ENCODE measurements at places on chromosomes 7 and 10.
A peak's percentile ranks its signal among the peaks of the same experiment; 100 is the strongest.

DNA sequence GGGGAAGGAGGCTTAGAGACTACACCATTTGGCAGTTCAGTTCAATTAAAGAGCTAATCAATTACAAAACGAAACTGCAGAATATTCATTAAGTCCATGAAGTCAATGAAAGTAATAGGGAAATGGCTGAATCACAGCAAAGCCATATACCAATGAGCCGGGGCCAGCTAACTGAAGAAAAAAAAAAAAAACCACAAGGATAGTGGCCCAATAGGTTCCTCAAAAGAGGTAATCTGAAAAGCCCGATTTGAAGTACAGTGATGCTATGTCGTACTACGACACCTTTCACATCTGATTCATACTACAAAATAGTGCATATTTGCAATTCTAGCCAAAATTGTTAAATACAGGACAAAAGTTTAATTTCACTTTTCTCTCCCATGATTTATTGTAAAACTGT is 2.5 kb downstream of the ARHGAP12 start:
- peak overlapping the region; percentile 44 for H3K4me3 ChIP-seq
- H3K36me3 ChIP-seq, result no peaks in the 10 kb centered on the region
- peaks cover 12% of the 10 kb centered on the region for H3K4me1 ChIP-seq
- H3K27ac ChIP-seq, result no peak overlapping the region

- no peak for DNase-seq
- H3K36me3 ChIP-seq, result peaks cover 4% of the 10 kb centered on the region
- H3K27ac ChIP-seq, result no peak overlapping the region
- H3K27me3 ChIP-seq, result peaks cover 4% of the 10 kb centered on the region
- peaks cover 50% of the 10 kb centered on the region for H3K4me1 ChIP-seq
Observed at GRCh38 chr10:103843045-103843444, 12.3 kb downstream of the SH3PXD2A start.

DNA sequence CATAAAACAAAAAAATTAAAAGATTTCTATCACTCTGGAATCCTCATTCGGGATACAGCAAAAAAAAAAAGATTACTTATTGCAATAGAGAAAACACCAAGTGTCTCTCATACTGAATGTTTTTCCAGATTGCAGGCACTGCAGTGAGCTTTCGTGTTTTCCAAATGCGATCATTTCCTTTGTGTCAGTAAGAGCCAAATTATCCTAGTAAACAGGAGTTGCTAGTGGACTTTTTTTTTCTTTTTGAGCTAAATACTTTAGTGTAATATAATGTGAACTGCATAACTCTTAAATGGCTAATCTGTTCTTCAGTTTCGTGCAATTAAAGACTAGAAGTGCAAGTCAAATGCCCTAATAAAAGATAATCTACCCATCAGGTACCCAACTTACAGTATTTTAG is 44.4 kb upstream of the TOMM7 start:
- no peaks in the 10 kb centered on the region for H3K4me1 ChIP-seq
- no peak for DNase-seq
- no peaks in the 10 kb centered on the region for H3K27me3 ChIP-seq
- H3K27ac ChIP-seq, result no peak overlapping the region
- H3K4me3 ChIP-seq, result no peak overlapping the region

- peak overlapping the region; percentile 97 for H3K4me3 ChIP-seq
- H3K27me3 ChIP-seq, result no peaks in the 10 kb centered on the region
- H3K36me3 ChIP-seq, result no peaks in the 10 kb centered on the region
- no peak for DNase-seq
- H3K4me1 ChIP-seq, result peaks cover 31% of the 10 kb centered on the region
Observed at GRCh38 chr10:84331091-84331490, 2.7 kb downstream of the CCSER2 start.

GRCh38 chr10:13404305-13404759 is 56.2 kb upstream of the SEPHS1 start:
- no peak for DNase-seq
- H3K4me3 ChIP-seq, result no peak overlapping the region
- H3K36me3 ChIP-seq, result no peaks in the 10 kb centered on the region
- no peaks in the 10 kb centered on the region for H3K27me3 ChIP-seq
- no peak overlapping the region for H3K27ac ChIP-seq

GRCh38 chr7:138814816-138815332 is 16.9 kb upstream of the ATP6V0A4 start:
- no peak overlapping the region for H3K27ac ChIP-seq
- no peaks in the 10 kb centered on the region for H3K4me1 ChIP-seq
- H3K27me3 ChIP-seq, result no peaks in the 10 kb centered on the region
- no peak overlapping the region for H3K4me3 ChIP-seq
